ENCODE measurements at places on chromosomes 4 and X. TPM values are rescaled to one million over a fixed set of nuclear protein-coding genes. Genes with fewer than 3 reads are reported as not detected.

The SYTL4 gene
- total RNA-seq = 0.27 TPM

GRCh38 chr4:69051576-69051943, 44.7 kb upstream of the UGT2B7 start:
- H3K4me3 ChIP-seq = no peak overlapping the region
- H3K27ac ChIP-seq = no peak overlapping the region
- DNase-seq = no peak

The SLITRK4 gene
- total RNA-seq = 12.6 TPM

The VCX3A gene
- 0.38 TPM for total RNA-seq

DNA sequence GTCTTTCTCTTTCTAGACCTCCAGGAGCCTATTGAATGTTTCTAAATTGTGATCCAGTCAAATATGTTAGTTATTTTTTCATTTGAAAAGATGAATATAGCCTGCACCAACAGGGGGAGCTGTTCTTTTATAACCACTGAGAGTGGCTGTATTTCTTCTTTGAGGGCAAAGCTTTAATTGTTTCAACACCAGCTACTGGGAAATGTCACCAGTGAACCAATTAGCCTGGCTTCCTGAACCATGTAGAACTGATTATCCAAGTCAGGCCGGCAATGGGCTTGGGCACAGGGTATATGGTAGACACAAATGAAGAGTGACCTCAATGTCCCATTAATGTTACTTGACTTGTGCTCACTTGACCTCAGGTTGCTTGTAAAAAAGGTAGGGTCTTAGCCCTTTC, 4.8 kb upstream of the DAPP1 start:
- no peaks in the 10 kb centered on the region for H3K27me3 ChIP-seq
- peak; percentile 57 for DNase-seq
- no peaks in the 10 kb centered on the region for H3K36me3 ChIP-seq
- no peak overlapping the region for H3K27ac ChIP-seq

The NSG1 gene
- 1.4 TPM for total RNA-seq

GRCh38 chrX:31580227-31580626, 508.4 kb upstream of the FTHL17 start:
- no peaks in the 10 kb centered on the region for H3K36me3 ChIP-seq
- DNase-seq = peak; percentile 57
- H3K4me1 ChIP-seq = no peaks in the 10 kb centered on the region
- H3K27ac ChIP-seq = no peak overlapping the region
- H3K4me3 ChIP-seq = no peak overlapping the region

- no peaks in the 10 kb centered on the region for H3K36me3 ChIP-seq
- no peak overlapping the region for H3K4me3 ChIP-seq
- H3K4me1 ChIP-seq = peaks cover 12% of the 10 kb centered on the region
- no peaks in the 10 kb centered on the region for H3K27me3 ChIP-seq
These were observed 145.6 kb upstream of the RBPJ start for GRCh38 chr4:26175006-26175786.

The RNF150 gene
- total RNA-seq = 8.2 TPM

DNA sequence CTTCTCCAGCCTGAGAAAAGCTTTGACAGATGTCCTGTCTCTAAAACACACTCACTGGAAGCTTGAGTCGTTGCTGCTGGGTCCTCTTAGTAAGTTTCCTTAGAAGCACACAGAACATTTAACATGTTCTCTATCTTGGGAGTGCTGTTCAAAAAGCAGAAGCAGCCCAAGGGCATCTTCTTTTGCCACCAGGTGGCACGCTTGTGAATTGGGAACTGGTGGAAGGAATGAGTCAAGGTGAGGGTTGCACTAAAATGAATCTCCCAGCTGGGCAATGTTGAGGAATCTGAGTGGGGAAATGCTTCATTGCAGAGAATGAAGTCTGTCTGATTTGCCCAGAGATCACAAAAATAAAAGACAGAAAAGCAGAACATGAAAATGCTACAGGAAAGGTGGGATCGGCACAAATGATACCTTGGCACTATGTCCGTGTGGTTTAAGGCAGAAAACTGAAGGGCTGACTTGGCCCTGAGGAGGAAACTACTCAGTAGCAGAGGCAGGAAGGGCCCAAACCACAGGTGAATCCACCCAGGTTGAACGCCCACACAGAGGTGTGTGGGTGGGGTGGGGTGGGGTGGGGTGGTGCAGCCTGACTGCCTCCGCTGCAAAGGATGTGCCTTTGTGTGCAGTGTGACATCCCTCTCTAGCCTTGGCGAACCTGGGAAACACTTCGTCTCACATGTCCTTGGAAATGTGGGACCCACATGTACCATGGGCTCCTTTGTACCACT, 26.0 kb downstream of the KIT start:
- peaks cover 3% of the 10 kb centered on the region for H3K4me1 ChIP-seq
- H3K36me3 ChIP-seq = peaks cover 69% of the 10 kb centered on the region
- no peaks in the 10 kb centered on the region for H3K27me3 ChIP-seq
- H3K4me3 ChIP-seq = no peak overlapping the region
- H3K27ac ChIP-seq = no peak overlapping the region
- peak; percentile 77 for DNase-seq

DNA sequence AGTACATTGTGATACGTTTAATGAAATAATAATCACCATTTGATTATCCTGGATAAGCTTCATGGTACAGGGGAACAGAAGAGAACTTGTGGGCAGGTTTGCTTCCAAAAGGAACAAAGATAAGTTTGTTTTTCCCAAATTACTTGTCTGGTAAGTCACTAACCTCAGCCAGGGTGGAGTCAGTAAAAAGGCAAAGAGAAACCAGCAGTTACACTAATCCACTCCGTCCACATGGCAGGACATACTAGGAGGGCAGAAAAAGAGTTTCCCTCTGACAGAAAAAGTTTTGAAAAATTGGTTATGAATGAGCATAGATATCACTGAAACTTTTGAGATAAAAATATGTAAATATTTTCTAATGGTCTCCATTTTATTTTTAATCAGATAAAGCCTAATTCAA, 285.9 kb downstream of the IL15 start:
- DNase-seq = no peak
- H3K27me3 ChIP-seq = no peaks in the 10 kb centered on the region
- H3K27ac ChIP-seq = no peak overlapping the region
- no peaks in the 10 kb centered on the region for H3K4me1 ChIP-seq
- H3K36me3 ChIP-seq = no peaks in the 10 kb centered on the region
- H3K4me3 ChIP-seq = no peak overlapping the region

DNA sequence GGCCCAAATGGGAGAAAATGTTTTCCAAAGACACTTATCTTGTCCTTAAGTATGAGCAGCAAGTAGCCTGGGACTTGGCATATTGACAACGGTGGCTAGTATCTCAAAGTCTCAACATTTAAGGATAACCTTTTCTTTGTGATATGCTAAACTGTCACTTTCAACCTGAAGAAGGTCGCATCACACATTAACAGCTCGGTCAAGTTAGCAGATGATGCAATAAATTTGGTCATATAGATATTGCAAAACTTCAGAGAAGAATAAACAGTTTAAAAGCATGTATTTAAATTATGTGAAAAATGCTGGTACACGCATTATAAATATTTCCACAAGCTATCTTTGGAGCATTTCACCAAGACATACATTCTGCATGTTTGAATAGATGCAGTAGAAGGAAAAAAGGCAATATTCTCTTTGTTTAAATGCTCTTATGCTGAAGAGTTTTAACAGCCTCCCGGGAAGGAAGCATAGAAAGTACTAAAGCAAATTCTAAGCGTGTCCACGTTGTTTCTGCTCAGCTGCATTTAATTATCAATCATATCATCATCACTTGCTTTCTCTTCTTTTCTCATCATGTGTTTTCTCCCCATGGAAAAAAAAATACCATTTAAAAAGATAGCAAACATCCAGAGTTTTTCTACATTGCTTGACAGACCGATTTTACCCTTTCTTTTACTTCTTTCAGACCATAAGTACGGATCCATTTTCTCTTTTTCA, 24.2 kb downstream of the ARHGAP6 start:
- H3K4me3 ChIP-seq = no peak overlapping the region
- no peaks in the 10 kb centered on the region for H3K27me3 ChIP-seq
- H3K27ac ChIP-seq = no peak overlapping the region
- H3K4me1 ChIP-seq = no peaks in the 10 kb centered on the region
- DNase-seq = no peak
- H3K36me3 ChIP-seq = no peaks in the 10 kb centered on the region

GRCh38 chr4:176320340-176320975, 692 bp downstream of the SPCS3 start:
- peaks cover 3% of the 10 kb centered on the region for H3K4me1 ChIP-seq
- H3K27ac ChIP-seq = peak overlapping the region; percentile 87
- no peaks in the 10 kb centered on the region for H3K27me3 ChIP-seq

DNA sequence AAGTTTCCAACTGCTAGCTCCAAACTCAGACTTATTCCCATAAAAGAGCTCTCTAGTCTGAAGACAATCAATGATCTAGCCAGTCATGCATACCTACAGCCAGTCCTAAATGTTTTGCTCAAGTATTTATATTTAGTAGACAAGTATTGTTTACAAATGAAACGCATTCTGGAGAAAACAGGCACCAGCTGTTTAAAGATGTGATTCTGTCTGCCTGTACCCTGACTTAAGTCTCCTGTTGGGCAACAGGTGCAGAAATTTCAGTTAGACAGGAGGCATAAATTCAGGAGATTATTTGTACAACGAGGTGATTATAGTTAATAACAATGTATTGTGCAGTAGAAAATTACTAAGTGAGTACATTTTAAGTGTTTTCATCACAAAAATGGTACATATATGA, 28.9 kb downstream of the LNX1 start:
- H3K4me3 ChIP-seq = no peak overlapping the region
- H3K4me1 ChIP-seq = no peaks in the 10 kb centered on the region
- DNase-seq = no peak
- no peak overlapping the region for H3K27ac ChIP-seq

The ESX1 gene
- total RNA-seq = not detected

DNA sequence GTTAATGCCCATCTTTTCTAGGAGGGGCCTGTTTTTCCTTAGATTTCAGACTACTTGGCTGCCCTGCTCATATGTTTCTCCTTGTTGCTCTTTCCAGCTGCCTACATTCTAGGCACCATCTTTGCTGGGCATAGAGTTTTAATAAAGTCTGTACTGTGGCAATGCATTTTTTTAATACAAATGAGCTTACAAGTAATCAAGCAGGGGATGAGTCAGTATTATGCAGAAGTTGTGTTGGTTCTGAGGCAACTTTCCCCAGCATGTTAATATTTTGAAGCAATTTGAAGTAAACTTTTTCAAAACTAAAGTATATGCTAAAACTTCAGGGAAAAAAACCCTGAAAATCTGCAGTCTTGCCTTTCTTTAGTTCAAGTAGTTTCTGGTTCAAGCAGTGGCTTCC, 372.0 kb upstream of the GATB start:
- no peak for DNase-seq
- no peak overlapping the region for H3K4me3 ChIP-seq
- H3K27me3 ChIP-seq = no peaks in the 10 kb centered on the region
- no peaks in the 10 kb centered on the region for H3K4me1 ChIP-seq
- no peak overlapping the region for H3K27ac ChIP-seq

The FAM200B gene
- total RNA-seq = 22.1 TPM

The REPS2 gene
- 4.3 TPM for total RNA-seq

The ACSL1 gene
- 6.2 TPM for total RNA-seq

DNA sequence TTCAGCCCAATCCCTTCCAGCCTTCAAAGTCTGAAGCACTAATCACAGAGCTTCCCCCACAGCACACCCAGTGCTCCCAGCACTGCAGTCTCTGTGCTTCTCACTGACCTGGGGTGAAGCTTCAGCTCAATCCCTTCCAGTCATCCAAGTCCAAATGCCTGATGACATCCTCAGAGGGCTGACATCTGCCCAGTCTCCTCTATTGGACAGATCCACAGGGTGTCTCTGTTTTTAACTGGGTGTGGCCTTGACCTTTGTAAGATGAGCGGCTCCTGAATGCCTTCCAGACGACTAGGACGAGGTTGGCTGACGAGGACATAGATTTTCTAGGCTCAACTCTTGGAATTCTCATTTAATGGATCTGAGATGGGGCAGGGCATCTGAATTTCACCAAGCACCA, 7.6 kb upstream of the SLC2A9 start:
- H3K36me3 ChIP-seq = no peaks in the 10 kb centered on the region
- no peaks in the 10 kb centered on the region for H3K27me3 ChIP-seq
- H3K4me1 ChIP-seq = peaks cover 9% of the 10 kb centered on the region
- no peak overlapping the region for H3K4me3 ChIP-seq
- no peak overlapping the region for H3K27ac ChIP-seq
- peak; percentile 35 for DNase-seq

- no peaks in the 10 kb centered on the region for H3K36me3 ChIP-seq
- DNase-seq = no peak
- no peaks in the 10 kb centered on the region for H3K27me3 ChIP-seq
- no peaks in the 10 kb centered on the region for H3K4me1 ChIP-seq
- H3K4me3 ChIP-seq = no peak overlapping the region
These were observed 317.9 kb downstream of the OPHN1 start for GRCh38 chrX:68115371-68115770.
